ENCODE measurements at places on chromosomes 3 and 15.

- no peak for DNase-seq
Observed at GRCh38 chr15:26722621-26723160, 50.2 kb downstream of the GABRB3 start.

DNA sequence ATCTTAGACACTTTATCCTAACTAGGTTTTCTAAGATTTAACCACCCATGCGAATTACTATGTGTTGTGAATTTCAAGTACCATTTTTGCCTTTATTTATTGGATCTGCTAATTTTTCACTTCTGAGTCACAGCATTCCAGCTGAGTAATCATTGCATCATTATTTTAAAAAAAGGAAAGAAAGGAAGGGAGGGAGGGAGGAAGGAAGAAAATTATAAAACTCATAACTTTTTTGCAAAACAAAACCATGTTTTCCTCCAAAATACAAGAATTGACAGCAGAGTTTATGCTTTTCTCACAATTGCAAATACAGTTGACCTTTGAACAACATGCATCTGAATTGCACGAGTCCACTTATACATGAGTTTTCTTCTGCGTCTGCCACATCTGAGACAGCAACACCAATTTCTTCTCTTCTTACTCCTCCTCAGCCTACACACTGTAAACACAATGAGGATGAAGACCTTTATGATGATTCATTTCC lies 651.4 kb upstream of the NECTIN3 start:
- DNase-seq, result no peak

DNA sequence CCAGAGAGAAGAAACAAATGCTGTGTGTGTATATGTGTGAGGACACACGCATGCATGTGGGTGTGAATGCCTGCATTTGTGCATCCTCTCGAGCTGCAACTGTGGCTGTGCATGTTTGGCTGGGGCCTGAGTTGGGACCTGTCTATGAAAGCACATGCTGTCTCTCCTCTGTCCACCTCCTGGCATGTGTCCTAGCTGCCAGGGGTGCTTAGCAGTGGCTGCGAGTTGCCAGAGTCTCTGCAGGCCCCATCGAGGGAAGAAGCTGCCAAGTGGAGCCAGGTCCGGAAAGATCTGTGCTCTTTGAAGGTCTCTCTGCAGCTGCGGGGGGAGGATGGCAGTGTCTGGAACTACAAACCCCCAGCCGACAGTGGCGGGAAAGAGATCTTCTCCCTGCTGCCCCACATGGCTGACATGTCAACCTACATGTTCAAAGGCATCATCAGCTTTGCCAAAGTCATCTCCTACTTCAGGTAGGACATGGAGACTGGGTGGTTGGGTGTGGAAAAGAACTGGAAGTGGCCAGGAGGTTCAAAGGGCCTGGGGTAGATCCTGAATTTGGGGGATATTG lies 30.7 kb downstream of the NR1I2 start:
- DNase-seq, result no peak

DNA sequence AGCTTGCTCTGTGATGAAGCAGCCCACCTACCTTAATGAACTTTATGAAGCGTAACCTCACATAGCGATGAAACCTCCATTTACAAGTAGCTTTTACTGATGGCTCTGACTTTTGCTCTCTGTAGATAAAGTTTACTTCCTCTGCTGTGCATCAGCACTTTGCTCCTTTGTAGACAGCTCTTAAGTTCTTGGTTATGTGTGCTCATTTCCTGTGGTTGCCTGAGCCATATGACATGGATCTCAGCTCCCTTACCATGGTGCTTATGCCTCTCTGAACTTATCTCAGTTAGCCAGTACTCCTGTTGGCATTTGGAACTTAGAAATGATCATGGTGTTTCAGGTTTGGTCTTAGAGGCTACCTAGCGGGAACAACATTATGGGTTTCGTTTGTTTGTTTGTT lies 7.8 kb downstream of the MFSD1 start:
- no peak for DNase-seq

DNA sequence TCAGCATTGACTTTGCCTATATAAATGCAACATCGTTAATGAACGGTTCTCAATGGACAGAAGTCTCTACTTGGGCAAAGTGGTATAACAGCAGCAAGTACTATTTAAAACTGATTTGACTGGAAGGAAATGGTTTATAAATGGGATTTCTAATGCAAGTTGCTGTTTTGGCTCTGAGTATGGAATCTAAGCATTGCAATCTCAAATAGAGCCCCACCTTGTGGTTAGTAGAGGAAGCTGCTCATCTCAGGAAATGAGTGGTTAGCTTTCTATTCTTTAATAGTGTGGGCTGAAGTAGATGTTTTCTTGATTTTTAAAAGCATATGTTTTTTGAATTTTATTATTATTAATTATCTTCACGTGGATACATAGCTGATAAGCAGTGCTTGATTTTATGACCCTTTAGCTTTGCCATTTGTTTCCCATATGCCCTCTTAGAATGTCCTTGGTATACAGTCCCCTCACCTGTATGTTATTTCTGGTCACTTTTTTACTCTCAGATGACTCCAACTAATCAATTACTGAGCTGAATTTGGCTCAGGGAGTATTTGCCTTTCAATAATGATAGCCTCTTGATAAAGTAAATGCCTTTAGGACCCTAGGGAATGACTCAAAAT lies 67.1 kb downstream of the OXSM start:
- peak; percentile 68 for DNase-seq

DNA sequence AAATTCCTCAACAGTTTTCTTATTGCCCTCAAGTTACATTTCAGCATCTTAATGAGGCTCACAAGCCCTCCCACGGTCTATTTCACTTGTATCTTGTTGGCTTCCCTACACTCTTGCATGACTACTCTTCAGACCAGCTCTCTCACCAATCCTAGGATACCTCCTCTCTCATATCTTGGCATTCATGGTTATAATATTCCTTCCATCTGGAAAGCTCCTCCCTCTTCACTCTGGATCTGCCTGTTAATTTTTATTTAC lies 8.5 kb upstream of the CCDC80 start:
- no peak for DNase-seq

- no peak for DNase-seq
Observed at GRCh38 chr15:100186366-100186765, 155.4 kb downstream of the ADAMTS17 start.

- DNase-seq, result no peak
Observed at GRCh38 chr3:71127052-71127831, 456.3 kb downstream of the FOXP1 start.

DNA sequence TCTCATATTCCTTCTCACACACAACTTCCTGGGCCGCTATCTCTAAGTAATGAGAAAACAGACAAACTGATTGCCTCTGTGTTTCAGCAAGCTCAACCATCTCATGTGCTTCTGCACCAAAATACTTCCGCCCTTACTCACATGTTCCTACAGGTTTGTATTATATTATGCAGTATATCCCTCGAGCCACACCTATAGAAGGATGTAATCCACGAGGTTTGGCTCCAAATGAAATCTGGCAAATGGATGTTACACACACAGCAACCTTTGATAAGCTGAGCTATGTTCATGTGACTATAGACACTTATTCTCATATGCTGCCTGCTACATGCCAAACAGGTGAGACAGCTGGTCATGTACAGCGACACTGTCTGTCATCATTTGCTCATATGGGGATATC lies 22.6 kb downstream of the CCRL2 start:
- DNase-seq, result no peak

DNA sequence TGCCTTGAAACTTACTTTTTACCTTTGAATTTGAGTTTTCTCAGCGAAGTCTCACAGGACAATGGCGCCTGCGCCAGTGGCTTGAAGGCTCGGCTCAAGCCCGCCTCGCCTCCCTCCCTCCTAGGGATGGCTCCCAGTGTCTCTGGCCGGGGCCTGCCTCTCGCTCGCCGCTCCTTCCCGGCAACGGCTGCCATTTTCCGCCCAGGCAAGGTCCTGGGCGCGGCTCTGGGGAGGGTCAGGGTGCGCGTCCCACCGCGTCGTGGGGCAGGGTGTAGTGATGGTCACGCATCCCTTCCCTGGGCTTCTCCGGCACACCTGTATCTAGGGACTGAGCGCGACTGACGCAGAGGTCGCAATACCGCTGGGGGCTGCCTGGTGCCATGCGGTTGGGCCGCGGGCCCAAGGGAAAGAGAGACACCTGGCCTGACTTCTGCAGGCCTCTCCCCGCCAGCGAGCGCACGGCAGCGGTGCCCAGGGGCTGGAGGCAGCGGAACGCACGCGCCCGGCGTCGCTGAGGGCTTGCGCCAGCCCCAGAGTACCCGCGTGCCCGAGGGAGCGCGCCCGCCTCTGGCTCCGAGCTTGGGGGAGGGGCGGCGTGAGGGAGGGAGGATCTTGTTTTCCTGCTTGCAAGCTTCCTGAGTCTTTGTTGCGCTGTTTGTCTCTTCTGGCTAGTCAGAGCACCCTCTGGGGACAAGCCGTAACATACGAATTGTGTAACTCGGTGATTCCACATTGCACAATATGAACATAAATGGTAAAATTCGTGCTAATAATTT lies 20.7 kb upstream of the FEM1B start:
- DNase-seq, result peak; percentile 80

GRCh38 chr15:82539691-82540054 lies 584 bp downstream of the RPS17 start:
- DNase-seq, result no peak

GRCh38 chr3:76565496-76566210 lies 474.2 kb upstream of the ROBO2 start:
- DNase-seq, result no peak

DNA sequence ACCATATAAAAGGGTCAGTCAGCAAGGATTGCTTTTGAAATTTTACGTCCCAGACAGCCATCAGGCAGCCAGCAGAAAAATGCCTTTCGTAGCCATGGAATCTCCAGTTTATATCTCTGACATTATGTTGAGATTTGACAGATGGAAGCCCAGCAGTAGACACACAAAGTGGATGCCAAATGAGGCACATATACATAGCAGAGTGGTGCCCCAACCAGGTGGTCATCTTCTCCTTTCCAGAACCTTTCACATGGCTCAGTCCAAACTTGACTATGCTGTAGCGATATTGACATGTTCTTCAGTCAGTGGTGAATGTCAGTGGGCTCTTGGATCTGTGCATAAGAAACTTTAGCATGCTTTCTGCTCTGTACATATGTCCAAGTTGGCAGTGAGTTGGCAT lies 123.3 kb upstream of the GBE1 start:
- DNase-seq, result no peak

GRCh38 chr3:6921066-6921465 lies 60.2 kb downstream of the GRM7 start:
- DNase-seq, result no peak

GRCh38 chr3:155846119-155846518 lies 8.1 kb downstream of the SLC33A1 start:
- no peak for DNase-seq

DNA sequence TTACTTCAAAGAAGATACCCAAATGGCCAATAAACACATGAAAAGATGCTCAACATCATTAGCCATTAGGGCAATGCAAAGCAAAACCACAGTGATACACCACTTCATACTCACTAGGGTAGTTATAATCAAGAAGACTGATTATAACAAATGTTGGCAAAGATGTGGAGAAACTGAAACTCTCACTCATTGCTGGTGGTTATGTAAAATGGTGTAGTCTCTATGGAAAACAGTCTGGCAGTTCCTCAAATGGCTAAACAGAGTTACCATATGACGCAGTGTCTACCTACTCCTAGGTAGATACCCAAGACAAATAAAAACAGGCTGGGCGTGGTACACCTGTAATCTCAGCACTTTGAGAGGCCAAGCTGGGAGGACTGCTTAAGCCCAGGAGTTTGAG lies 3.5 kb upstream of the ZFAND6 start:
- DNase-seq, result no peak

DNA sequence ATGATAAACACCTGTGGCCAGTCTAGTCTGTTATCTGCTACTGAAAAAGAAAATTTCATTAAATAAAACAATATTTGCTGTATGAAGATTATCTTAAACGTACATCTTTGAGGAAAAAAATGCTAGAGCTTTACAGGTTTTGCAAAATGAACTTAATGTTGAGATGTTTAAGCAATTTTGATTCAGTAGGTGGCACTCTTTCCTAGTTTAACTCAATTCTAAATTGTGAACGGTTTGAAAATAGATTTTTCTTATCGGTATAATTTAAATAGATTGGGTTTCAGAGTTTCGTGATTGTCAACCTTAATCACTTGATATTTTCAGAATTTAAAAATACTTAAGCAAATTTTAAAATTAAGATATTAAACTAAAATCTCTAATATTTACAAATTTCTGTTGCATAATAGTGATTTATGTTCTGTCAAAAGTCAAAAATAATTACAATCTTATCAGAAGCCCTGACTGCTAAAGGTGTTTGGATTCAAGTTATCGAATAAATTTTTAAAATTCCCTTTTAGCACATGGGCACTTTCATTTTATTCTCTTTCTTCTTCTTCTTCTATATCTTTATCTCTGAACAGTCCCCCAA lies 7.0 kb upstream of the RNF111 start:
- DNase-seq, result peak; percentile 12

DNA sequence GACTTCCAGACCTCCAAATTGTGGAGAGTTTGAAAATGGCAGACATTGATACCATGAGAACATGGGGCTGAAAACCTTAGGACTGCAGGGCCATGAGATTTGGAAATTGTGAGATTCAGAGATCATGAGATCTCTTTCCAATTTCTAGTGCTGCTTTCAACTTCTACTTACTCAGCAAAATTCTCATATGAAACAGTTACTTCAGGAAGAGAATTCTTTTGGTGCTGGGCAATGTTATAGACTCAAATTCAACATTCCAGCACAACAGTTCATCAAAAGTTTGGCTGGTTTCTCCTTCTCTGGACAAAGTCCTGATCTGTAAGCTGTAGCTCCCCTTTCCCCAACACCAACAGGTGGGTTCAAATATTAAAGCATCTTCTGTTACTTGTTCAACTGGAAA lies 506.9 kb upstream of the NECTIN3 start:
- DNase-seq, result no peak
